HuH-7.5 (cell line): ENCODE measurements at places on chromosomes 6 and 20.

DNA sequence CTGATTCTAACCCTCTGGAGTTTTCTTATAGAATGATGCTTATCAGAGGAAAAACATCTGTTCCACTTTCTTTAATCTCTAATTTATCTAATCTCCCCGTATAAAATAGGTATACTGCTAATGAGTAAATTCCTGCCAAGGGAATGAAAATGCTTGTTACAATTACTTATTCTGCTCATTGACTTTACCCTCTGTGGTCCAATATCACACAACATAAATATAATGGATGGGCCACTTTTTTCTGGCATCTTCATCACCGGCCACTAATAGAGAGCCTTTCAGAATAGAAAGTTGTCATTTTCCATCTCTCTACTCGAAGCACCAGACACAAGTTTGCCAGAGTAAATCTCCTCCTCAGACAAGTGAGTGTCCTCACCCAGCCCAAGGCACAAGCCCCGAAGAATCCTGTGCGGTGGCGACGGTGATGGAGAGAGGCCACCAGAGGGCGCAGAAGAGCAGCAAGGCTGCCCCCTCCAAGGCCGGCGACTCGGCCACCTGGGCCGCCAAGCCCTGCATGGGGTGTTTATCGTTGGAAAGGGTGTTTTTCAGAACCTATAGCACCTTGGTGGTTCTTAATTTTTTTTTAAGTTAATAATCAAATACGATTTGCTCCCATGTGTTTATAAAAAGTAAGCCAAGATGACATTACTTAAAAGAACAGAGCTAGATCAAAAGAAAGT, 212.9 kb upstream of the ARID1B start:
- peak; percentile 53 for DNase-seq

DNA sequence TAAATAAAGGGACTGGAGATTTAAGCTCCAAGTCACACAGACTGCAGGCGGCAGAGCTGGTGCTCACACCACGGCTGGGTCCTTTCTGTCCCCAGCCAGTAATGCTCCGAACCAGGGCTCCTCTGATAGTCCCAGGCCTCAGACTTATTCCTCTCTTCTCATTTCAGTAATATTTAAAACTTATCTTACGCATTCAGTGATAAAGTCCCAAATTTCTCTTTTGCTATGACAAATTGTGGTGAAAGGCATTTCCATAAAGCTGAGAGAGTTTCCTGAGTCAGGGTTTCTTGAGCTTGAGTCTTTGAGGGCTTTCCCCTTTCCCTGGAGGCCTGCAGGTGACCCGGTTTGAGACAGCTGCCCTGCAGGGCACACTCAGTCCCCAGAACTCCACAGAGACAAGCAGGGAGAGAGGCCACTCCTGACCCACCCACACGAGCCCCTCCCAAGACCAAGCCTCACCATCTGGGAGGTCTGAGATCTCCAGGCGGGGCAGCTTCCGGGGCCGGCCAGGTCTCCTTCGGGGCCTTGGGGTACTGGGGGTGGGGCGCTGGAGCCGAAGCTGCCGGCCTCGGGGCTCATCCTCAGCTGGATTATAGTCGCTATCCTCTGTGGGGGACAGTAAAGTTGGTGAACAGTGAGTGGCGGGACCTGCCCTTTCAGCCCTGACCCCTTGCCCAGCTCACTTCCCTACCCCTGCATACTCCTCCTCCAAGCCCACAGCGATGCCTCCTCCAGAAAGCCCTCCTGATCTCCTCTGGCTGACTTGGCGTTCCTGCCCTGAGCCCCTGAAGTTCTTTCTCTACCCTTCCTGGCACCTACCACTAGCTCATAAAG, 6.6 kb downstream of the ZNF335 start:
- DNase-seq = no peak

DNA sequence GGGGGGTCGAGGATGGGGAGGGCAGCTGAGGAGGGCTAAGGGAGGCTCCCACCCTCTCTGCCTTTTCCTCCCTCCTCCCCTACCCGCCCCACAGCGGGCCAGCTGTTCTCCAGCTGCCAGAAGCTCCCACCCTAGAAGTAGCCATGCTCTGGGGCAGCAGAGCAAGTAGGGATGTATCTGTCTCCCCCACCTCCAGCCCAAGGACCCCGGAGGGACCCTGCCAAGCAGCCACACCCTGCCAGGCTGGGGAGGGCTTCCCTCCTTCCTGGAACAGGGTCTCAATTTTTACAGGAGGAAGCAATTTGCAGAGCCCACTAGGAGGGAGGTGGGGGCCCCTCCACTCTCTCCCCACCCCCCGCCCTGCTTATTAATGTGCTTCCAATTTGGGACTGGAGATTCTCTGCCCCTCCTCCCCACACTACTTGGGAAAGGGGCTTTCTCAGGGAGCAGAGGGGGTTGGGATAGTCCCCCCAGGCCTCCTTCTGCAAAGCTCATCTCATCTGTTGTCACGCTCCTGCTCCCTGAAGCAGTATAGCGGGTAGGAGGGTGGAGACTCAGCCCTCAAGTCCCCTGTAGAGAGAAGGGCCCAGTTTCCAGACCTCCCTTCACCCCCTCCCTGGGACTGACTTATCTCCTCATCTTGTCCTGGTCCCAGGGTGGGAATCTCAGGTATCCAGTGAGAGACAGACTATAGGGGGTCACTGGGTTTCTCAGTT, 4.5 kb downstream of the TEAD3 start:
- no peak for DNase-seq

GRCh38 chr6:123838505-123839234, 35.0 kb downstream of the NKAIN2 start:
- DNase-seq = no peak

- no peak for DNase-seq
Observed at GRCh38 chr20:50246367-50247195, 56.0 kb downstream of the CEBPB start.

DNA sequence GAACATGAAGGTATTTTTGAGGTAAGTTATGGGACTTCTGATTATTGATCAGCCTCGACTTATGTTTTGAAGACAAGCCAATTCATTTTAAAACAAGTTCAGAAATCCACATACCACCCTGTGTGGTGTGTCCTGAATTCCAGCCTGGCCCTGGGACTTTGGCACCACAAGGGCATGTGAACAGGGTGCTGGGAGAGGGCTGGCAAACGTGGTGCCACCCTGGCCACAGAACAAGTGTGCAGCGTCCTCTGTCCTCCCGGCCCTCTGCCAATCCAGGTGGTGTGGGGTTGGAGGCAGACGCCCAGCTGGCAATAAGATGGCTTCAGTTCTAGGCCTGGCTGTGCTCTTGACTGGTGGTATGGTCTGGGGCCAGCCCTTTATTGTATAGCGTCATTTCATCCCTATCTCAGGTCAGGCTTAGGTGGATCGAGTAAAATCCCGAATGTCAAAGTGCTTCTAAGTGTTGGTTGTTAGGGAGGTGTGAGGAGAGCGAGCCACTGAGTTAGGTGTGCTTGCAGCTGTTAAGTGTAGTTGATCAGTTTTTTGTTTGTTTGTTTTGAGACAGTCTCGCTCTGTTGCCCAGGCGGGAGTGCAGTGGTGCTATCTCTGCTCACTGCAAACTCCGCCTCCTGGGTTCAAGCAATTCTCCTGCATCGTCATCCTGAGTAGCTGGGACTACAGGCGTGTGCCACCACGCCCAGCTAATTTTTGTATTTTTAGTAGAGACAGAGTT, 84.2 kb downstream of the RNF144B start:
- DNase-seq = no peak

DNA sequence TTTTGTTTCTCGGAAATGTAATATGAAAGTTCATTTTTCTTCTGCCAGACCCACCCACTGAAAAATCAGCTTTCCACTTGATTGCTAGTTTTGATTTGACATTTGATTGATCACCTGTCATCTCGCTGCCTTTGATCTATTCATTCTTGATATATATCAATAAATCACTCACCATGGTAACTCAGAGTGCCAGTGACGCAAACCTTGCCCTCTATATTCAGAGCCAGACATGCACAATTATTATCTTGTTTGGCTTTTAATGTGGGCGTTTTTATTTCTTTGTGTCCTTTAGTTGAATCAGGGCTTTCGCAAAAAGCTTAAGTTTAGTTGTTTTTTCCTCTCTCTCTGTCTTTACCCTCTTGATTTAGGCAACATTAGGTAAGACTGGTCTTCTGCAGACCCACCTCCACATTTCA, 2.0 kb downstream of the TSHZ2 start:
- DNase-seq = no peak

DNA sequence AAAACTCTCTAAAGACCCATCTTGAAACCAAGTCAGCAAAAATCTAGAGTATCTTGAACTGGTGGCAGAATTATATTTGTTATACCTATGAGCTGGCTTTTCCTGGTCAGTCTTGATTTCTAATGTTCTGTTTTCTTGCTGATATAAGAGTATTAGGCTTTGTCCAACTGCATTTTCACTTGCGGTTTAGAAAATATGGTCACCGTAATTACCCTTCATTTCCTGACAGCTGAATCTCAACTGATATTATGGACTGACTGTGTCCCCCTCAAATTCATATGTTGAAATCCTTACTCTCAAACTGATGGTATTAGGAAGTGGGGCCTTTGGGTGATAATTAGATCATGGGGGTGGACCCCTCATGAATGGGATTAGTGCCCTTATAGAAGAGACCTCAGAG, 72.1 kb downstream of the TXLNB start:
- DNase-seq = no peak
